ENCODE measurements at places on chromosomes 2 and 18.

- DNase-seq = no peak
Observed at GRCh38 chr2:3867469-3867868, 164.1 kb downstream of the DCDC2C start.

GRCh38 chr2:206337956-206338355 is 63.5 kb downstream of the ZDBF2 start:
- no peak for DNase-seq

DNA sequence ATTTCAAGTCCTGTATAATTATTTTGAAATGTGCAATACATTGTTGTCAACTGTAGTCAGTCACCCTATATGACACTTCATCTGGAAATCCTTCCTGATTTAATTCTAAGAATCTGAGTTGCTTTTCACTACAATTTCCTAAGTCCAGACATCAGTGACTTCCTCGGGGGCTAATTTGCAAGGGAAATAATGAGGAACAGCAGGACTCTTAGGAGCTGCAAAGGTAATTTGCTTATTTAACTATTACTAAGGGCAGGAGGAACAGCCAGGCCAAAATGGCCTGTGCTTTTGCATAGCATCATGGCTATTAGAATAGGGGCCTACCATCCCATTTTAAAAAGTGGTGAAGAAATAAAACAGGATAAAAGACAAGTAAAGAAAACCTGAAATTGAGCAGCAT is 178.8 kb downstream of the MC4R start:
- no peak for DNase-seq

GRCh38 chr2:33126552-33126951 is 179.8 kb downstream of the LTBP1 start:
- no peak for DNase-seq

- DNase-seq = no peak
Observed at GRCh38 chr2:10374362-10374943, 71.7 kb downstream of the HPCAL1 start.

DNA sequence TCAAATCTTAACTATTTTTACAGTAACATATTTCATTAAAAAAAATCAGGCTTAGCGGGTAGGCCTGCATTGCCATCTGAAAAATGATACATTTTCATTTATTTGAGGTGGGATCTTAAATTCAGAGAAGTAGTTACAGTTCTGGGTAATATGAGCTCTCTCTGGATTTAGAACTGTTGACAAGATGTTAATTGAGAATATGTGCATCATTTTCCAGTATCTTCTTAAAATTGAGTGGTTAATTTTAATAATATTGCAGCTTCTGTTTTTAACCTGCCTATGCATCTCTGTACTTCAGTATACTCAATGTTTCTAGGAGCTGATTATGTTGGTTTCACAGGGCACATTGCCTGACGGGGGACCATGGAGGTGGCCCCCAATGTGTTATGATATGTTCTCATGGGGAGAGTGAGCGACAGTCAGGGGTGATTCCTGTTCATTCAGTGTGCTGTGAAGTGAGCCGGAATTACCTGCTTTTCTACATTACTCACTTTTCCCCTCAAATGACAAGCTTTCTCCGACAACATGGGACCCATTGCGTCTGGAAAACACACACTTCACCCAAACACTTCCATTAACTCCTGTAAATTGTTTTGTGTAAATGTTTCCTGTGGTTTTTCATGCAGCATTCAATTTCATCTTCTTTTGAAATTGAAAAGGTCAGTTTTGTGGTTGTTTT is 406.2 kb downstream of the MTX2 start:
- no peak for DNase-seq

DNA sequence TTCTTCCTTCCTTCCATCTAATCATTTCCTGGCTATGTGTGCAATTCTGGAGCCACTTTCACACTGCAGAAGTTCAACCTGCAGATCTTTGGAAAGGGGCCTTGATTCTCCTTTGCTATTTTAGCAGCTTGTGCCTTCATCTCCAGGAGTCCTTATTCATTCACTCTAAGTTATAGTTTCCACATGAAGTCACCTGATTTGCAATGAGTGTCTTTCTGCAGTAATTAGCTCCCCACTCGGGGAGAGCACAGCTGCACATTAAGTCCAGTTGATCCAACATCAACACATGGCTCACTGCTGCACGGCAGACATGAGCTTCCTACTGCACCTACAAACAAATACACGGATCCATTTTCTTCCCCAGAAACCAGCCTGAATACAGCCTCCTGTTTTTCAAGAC is 323.1 kb upstream of the TNP1 start:
- no peak for DNase-seq

Data from anterior cingulate cortex (tissue), 58 donors.